SJCRH30 (cell line): ENCODE measurements at places on chromosomes 2 and 18.
A peak's percentile ranks its signal among the peaks of the same experiment; 100 is the strongest.

- DNase-seq, result no peak
Observed at GRCh38 chr2:40844353-40845277, 392.7 kb upstream of the SLC8A1 start.

GRCh38 chr2:75604484-75604883 lies 42.1 kb upstream of the MRPL19 start:
- no peak for DNase-seq

GRCh38 chr2:98482362-98482761 lies 37.7 kb downstream of the INPP4A start:
- DNase-seq, result no peak

GRCh38 chr2:240998995-240999791 lies 775 bp downstream of the SNED1 start:
- DNase-seq, result no peak

GRCh38 chr2:85750587-85751575 lies 2.9 kb upstream of the ATOH8 start:
- peak; percentile 87 for DNase-seq

DNA sequence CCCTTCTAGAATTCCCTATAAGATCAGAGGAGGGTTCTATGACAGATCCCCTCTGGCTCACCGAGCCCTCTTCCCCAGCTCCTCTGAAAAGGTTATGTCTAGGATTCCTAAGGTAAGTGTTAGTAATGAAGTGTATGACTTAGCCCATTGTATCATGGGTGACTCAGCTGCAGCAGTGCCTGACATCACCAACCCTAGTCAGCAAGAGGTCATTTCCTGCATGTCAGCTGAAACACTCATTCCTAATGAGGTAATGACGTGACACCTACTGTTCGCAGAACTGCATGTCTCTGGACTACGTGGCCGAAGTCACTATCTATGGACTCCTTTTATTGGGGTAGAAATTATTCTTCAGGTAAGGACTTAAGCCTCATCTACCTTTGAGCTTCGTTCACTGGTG lies 196.1 kb upstream of the MYT1L start:
- DNase-seq, result peak; percentile 5

DNA sequence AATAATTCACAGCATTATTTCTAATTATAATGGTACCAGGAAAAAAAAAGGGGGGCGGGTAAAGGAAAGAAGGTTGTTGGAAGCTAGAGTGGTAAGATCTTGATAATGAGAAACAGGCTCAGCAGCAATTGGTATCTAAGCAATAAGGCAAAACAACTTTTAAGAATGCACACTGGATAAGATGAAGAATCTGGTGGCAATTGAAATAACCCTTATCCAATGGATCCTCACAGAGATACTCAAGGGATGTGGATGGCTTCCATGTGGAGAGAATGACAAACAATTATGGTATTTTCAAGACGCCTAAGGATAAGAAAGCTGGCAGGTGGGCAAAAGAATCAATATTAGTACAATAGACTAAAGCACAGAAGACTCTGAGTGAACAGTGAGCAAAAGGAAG lies 153.6 kb downstream of the UPP2 start:
- no peak for DNase-seq

DNA sequence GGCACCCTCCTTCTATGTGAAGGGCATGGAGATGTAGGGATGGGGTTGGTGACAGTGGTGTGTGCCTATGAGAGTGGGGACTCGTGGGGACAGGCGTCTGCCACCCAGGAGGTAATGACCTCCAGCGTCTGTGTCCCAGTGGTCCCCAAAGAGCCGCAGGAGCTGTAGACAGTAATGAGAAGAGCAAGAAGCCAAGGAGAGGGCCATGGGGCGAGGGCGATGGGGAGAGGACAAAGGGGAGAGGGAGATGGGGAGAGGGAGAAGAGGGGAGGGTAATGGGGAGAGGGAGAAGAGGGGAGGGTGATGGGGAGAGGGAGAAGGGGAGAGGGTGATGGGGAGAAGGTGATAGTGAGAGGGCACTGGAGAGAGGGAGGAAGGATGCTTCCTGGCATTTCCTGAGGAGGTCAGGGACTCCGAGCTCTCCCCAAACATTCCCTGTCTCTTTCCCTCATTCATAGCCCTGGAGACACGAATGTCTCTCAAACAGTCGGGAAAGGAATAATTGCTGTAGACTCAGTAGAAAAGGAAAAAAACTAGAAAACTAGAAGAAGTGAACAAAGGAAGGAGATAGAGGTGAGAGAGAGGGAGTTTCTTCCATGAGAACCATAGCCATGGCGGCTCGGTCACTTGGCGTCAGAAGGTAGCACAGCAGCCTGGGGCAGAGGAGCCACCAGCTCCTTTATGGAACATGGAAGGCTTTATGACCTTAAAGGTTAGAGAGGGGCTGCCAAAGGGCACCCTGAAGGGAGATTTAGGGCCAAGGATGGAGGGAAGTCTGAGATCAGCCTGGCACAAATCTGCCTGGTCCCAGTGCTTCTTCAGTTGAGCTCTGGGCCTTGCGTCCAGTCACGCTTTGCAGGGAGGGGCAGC lies 39.5 kb downstream of the PSD4 start:
- DNase-seq, result no peak

DNA sequence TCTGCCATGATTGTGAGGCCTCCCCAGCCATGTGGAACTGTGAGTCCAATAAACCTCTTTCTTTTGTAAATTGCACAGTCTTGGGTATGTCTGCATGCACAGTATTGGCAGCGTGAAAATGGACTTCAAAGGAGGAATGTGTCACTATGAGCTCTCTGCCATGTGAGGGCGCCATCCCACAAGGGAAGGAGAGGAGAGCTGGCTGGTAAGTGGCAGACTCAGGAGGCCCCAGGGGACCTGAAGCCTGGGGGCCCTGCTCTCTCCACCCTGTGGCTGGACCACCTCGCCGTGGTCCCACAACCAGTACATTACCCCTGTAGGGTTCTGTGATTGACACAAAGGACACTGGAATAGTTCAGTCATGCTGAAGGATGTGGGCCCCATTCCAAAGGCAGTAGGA lies 122.1 kb downstream of the RPIA start:
- no peak for DNase-seq

- no peak for DNase-seq
Observed at GRCh38 chr18:59650266-59650820, 46.9 kb downstream of the CCBE1 start.

GRCh38 chr2:120314690-120315366 lies 31.1 kb upstream of the INHBB start:
- peak; percentile 46 for DNase-seq
